Activated CD4-positive, alpha-beta memory T cell treated with anti-CD3 and anti-CD28 coated beads for 36 hours (primary cell): ENCODE measurements at places on chromosomes 1 and 21. TPM values are rescaled to one million over a fixed set of nuclear protein-coding genes. Genes with fewer than 3 reads are reported as not detected.

Gene MRPL24
- 106 TPM for total RNA-seq

Gene LRRC53
- not detected for total RNA-seq

Gene DEPDC1
- 24.1 TPM for total RNA-seq

Gene FCER1A
- not detected for total RNA-seq

Gene FALEC
- total RNA-seq = not detected

Gene MSH4
- 0.12 TPM for total RNA-seq

DNA sequence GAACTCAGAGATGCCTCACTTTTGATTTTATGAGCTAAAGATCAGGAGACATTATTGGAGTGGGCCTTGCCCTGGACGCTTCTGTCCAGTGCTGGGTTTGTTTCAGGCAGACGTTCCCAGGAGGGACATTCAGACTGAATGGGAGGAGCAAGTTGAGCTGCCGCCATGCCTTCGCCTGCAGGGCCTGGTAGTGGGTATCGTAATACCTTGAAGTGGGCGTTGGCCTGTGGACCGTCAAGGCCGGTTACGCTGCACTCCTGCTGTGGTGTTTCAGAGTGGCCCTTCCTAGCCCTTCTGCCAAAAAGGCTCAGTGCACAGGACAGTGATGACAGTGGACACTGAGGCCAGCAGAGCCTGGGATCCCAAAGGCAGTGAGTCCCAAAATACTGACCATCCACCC lies 1.6 kb downstream of the FAM3B start:
- DNase-seq = no peak

- DNase-seq = no peak
Observed at GRCh38 chr1:220918285-220918951, 39.2 kb downstream of the HLX start.

GRCh38 chr1:15081102-15081501 lies 72.4 kb upstream of the TMEM51 start:
- no peak for DNase-seq

GRCh38 chr1:47210666-47211065 lies 20.8 kb upstream of the PDZK1IP1 start:
- DNase-seq = no peak

- DNase-seq = no peak
Observed at GRCh38 chr1:71030026-71030425, 17.6 kb downstream of the PTGER3 start.

- DNase-seq = no peak
Observed at GRCh38 chr1:112960384-112960783, 4.4 kb upstream of the SLC16A1 start.

DNA sequence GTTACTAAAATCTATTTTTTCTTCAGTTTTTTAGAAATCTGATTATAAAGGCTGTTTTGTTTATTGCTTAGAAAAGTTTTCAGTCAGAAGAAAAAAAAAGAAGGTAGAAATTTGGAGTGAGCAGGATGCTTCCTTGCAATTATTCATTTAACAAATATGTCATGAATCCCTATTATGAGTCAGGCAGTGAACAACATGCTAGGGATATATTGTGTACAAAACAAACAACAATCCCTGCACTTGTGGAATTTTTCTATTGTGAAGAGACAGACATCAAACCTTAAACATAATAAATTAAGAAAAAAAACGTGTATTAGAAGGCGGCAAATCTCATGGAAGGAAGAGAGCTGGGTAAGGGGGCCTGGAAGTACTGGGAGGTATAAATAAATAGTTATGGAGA lies 664.1 kb upstream of the CAMK1G start:
- no peak for DNase-seq

DNA sequence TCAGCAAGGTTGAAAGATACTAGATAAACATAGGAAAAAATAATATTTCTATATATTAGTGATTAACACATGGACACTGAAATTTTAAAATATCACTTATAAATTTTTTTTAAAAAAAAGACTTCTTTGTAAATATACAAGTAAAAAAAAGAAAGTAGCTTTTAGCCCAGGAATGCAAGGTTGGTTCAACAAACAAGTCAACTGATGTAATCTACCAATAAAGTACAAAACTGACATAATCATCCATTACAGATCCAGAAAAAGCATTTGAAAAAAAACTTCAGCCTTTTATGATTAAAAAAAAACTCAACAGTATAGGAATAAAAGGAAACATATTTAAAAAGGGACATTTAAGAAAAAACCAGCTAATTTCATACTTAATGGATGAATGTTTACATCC lies 48.4 kb downstream of the TRMT1L start:
- DNase-seq = no peak

- DNase-seq = no peak
Observed at GRCh38 chr1:222247081-222247480, 300.8 kb downstream of the HHIPL2 start.

GRCh38 chr1:223341121-223341520 lies 22.9 kb downstream of the SUSD4 start:
- no peak for DNase-seq

- no peak for DNase-seq
Observed at GRCh38 chr1:151805066-151805820, at the start of gene LINGO4. LINGO4 (minus strand) TSS chr1:151805419; CDS start chr1:151802704, 2,715 bp downstream.

- no peak for DNase-seq
Observed at GRCh38 chr1:152566681-152567080, at the start of gene LCE3E. LCE3E (minus strand) TSS chr1:152566780; CDS start chr1:152566208, 572 bp downstream.

GRCh38 chr1:32286763-32287162 lies 5.1 kb upstream of the HDAC1 start:
- DNase-seq = no peak

DNA sequence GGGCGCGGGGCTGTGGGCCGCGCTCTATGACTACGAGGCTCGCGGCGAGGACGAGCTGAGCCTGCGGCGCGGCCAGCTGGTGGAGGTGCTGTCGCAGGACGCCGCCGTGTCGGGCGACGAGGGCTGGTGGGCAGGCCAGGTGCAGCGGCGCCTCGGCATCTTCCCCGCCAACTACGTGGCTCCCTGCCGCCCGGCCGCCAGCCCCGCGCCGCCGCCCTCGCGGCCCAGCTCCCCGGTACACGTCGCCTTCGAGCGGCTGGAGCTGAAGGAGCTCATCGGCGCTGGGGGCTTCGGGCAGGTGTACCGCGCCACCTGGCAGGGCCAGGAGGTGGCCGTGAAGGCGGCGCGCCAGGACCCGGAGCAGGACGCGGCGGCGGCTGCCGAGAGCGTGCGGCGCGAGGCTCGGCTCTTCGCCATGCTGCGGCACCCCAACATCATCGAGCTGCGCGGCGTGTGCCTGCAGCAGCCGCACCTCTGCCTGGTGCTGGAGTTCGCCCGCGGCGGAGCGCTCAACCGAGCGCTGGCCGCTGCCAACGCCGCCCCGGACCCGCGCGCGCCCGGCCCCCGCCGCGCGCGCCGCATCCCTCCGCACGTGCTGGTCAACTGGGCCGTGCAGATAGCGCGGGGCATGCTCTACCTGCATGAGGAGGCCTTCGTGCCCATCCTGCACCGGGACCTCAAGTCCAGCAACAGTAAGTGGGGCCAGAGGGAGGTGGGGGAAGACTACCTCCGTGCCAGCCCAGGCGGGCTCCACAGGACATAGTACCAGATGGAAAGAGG lies 808 bp downstream of the MAP3K21 start:
- peak; percentile 36 for DNase-seq

GRCh38 chr21:36854391-36854790 lies 112.1 kb downstream of the HLCS start:
- peak; percentile 33 for DNase-seq

DNA sequence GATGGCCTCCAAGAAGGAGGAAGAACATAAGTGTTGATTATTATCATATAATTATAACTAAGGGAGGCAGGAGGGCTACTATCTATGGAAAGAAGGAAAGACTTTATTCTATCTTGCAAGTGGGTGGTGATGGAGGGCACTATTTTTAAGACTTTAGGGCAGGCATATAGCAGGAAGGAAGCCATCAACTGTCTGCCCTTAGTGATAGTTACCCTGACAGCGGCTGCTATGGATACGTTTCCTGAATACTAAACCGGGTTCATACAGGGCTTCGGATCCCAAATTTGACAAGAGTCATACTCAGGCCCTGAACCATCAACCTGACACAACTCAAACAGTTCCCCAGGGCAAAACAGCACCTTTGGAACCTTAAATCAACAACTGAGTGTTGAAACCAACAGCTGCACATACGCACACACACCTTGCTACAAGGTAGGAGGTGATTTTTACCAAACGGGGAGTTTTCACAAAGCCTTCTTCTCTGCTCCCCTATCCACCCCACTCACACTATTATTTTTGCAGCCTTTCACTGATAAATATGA lies 397.2 kb downstream of the OMA1 start:
- no peak for DNase-seq

- no peak for DNase-seq
Observed at GRCh38 chr1:5926686-5927435, 65.4 kb downstream of the NPHP4 start.

DNA sequence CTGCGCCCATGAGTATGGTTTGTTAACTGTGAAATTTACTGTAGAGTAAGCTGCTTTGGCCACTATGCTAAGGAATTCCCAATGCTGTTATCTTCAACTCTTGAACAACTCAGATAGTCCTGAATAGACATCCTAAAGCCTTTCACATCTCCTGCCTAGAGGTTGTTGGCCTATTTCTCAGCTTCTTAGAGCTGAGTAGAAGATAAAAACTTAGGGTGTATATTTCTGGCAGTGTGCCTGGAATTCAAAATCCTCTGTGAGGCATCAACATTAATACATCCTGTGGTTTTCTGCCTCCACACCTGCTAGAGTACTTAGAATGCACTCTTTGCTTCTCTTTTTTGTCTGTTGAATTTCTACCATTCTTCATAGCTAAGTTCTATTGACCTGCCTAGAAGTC lies 45.8 kb upstream of the RC3H1 start:
- no peak for DNase-seq

- DNase-seq = no peak
Observed at GRCh38 chr1:103243481-103243880, 135.2 kb upstream of the COL11A1 start.

DNA sequence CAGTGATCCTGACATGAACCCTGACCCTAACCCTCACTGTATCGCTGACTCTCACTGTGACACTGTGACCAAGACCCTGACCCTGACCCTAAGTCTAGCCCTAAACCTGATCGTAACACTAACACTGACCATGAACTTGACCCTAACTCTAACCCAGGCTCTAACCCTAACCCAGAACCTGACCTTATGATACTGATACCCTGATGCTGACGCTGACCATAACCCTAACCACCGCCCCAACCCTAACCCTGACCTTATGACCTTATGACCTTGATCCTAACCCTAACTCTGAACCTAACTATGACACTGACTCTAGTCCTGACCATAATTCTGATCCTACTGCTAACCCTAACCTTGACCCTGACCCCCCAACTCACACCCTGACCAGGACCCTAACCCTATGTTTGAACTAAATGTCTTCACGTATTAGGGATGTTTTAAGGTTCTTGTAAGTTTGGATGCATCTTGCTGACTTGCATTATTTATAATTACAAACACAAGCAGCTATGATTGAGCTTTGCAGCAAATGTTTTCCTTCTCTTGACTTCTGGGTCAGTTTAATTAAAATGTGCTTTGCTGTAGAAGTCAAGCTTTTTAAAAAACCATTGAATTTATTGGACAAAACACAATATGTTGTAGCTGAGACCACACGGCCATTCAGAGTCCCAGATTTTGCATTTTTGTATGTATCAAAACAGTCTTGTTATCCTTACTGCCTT lies 23.9 kb upstream of the PRSS38 start:
- DNase-seq = no peak

DNA sequence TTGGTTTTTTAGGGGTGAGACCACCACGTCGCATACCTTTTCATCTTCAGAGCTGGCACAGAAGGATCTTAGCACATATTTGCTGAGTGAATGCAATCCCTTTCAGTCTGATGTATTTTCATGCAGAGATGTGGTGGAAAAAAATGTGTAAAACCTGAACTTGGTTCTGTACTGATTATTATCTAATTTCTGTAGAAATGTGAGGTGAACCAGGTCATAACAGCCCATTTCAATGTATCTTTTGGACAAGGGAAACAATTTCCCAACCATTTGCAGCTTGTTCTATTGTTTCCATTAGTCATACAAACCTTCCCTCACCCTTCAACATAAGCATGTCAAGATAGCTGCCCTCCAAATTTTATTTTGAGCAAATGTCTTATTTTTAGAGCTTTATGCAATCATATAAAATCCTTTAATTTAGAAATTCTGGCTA lies 46.8 kb upstream of the RUNX1 start:
- DNase-seq = peak; percentile 42

DNA sequence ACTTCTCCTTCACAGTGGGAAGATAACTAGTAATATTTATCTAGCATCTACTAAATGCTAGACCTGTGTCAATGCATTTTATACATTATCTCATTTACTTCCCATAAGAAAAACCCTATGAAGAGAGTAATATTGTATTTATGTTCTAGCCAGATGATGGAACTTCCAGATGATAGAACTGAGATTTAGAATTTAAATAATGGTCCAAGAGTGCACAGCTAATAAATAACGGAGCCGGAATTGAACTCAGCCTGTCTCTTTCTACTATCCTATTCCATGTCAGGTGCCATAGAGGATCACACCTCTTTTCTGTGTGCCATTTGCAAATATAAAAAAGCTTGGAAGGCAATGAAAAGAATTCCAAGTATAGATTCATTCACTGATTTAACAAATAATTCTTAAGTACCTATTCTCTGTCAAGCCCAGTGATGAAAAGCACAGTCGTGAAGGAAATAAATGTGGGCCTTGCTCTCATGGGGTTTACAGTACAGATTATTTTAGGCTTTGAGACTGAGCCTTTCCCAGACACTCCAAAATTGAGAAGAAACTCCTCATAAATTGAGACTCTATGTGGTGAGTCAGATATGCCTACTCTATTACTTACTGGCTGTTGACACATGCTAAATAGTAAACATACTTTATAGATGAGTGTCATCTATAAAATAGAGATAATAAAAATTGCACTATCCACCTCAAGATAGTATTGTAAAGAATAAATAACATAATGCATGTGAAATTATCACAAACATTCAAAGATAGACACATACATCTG lies 378.0 kb upstream of the PRMT6 start:
- no peak for DNase-seq
